ENCODE measurements at places on chromosomes 1 and 21. TPM values are rescaled to one million over a fixed set of nuclear protein-coding genes. Genes with fewer than 3 reads are reported as not detected.

DNA sequence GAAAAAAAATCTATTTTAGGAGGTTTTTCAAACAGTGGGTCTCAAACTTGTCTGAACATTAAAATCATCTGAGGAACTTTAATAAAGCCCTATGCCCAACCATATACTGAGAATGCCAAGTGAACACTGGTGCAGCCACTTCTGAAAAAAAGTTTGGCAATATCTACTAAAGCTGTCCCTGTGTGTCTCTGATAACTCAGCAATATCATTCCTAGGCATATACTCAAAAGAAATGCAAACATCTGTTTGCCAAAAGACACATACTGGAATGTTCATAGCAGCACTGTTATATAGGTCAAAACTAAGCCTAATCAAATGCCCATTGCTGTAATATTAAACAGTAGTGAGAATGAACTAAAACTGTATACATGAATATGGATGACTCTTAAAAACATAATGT, 74.2 kb upstream of the RGS4 start:
- no peak for DNase-seq

GRCh38 chr1:43639976-43640794, 9.8 kb upstream of the KDM4A start:
- DNase-seq: no peak

DNA sequence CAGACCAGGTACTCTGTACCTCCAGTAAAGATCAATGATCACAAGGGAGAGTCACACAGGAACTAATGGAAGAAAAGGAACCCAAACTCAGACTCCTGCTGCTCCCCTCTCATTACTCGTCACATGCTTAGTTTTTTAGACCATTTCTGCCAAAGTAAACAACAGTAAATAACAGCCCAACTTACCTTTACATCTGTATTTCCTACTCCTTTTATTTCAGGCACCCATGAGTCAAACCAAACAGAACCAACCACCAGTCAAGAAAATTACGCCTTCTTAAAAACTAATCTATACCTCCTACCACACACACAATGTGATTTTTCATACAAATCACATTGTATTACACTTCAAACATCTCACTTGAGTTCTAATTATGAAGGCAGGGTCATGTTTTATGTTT, 61.4 kb upstream of the HTR1D start:
- DNase-seq: no peak

DNA sequence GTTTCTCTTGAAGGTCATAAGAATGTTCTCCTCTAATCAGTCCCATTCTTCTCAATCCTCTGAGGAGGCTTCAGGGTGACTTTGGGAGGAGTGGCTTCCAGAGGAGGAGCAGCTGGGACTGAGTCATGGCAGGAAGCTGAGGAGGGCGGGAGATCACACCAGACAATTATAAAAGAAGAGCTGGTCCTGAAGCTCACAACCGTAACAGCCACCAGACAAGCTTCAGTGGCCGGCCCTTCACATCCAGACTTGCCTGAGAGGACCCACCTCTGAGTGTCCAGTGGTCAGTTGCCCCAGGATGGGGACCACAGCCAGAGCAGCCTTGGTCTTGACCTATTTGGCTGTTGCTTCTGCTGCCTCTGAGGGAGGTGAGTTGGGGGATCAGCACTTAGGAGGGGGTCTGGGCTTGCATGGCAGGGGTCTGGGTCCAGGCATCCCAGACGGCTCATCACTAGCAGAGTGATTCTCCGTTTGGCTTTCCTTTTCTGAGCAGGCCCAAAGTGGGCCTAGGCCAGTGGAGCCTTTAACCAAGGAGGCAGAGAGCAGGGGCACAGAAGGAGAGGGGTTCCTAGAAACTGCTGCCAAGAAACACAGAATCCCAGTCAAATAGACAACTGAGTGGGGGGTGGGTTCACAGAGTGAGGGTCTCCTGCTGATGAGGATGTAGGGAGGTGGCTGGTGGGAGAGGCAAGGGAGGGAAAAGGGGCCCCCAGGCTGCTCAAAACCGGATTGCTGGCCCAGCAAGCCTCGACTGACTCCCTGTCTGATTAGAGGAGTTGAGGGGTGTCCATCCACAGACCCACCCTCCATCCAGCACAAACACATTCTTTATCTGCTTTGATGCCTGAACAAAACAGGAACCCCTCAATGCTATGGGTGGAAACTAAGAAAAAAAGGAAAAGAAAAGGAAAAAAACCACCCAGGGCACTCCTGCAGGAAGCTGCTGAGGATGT, at the start of gene ECM1:
ECM1 (plus strand) TSS at position 198 of the 953 bp plus-strand sequence; CDS start at position 299, 101 bp downstream.
- DNase-seq: no peak

DNA sequence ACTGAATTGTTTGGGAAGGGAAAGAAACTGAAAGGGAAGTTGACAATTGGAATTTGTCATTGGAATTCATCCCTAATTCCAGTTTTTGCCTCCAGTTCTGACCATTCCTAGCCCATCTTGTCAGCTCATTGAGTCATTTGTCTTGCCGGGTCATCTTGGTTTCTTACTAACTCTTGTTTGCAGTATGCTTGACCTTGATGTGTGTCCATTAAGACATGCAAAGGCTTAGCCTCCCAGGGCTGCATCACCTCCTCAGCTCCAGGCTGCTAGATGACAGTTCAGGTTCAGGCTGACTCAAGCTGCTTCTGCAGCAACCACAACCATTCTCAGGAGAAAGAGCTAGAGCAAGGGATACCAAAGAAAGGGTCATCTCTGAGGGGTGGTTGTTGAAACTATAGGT, 151.3 kb upstream of the PTGFR start:
- no peak for DNase-seq

- no peak for DNase-seq
Measured at GRCh38 chr1:5508669-5509330, 483.4 kb downstream of the NPHP4 start.

DNA sequence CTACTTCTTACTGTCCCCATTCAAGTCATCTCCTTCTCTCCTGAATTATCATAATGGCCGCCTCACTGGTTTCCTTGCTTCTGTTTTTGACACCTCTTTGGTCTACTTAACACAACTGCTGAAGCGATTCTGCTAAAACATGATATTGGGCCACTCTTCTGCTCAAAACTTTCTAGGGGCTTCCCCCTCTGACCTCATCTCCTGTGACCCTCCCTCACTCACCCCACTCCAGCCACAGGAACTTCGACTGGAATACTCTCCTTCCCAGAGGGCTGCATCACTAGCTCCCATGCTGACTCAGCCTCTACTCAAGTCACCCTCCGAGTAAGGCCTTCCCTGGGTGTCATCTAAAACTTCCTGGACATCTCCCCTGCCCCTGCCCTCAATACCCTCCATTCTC, 35.7 kb downstream of the NRIP1 start:
- no peak for DNase-seq

DNA sequence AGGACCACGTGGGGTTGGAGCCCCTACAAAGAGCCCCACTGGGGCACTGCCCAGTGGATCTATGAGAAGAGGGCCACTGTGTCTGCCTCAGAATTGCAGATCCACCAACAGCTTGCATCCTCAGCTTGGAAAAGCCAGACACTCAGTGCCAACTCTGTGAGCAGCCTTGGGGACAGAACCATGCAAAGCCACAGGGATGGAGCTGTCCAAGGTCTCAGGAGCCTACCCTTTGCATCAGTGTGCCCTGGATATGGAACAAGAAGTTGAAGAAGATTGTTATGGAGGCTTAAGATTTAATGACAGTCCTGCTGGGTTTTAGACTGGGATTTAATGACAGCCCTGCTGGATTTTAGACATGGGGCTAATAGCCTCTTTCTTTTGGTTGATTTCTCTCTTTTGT, 1670.9 kb downstream of the PLA2G4A start:
- no peak for DNase-seq

GRCh38 chr1:212167098-212167497, 118.1 kb upstream of the PPP2R5A start:
- DNase-seq: no peak

DNA sequence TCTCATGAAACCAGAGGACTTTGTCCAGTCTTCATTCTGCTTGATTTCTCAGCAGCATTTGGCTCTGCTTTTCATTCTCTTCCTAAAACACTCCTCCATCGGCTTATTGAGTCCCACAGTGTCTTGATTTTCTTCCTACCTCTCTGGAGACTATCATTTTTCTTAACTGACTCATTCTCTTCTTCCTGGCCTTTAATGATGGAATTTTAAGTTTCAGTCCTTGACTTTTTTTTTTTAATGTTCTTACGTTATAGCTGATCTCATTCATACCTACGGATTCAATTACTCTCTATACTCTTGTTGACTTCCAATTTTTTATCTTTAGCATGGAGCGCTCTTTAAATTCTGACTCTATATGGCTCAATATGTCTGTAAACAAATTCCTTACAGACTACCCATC, 111.1 kb downstream of the NEK7 start:
- DNase-seq: no peak

- DNase-seq: no peak
Measured at GRCh38 chr21:45470773-45471524, 66.0 kb downstream of the COL18A1 start.

DNA sequence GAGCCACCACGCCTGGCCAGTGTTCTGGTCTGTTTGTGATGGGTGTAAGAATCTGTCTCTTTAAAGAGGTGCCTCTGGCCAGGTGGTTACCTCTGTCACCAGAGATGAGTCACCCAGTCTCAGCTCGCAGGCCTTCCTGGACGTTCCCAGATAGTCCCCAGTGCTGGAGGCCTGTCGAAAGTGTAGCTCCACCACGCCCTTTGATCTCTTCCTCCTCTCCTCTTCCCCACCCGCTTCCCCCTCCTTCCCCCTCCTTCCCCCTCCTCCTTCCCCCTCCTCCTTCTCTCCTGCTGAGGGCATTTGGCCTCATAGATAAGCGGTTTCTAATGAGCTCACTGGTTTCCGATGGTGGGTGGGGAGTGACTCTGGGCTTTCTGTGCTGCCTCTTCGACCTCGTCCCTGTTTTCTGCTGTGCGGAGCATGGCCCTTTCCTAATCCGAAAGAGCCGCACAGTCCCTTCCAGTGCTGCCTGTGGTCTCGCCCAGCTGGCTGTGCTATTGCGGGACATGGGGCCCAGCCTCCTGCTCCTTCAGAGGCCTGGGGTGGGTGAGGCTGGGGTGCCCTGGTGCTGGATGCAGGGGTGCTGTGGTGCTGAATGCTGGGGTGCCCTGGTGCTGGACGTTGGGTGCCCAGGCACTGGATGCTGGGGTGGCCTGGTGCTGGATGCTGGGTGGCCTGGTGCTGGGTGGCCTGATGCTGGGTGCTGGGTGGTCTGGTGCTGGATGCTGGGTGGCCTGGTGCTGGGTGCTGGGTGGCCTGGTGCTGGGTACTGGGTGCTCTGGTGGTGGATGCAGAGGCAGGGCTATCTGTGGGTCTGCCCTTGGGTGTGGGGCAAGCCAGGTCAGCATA, 19.2 kb downstream of the AGPAT3 start:
- DNase-seq: peak; percentile 32

- no peak for DNase-seq
Measured at GRCh38 chr1:248585266-248585665, 10.7 kb upstream of the OR2T34 start.

DNA sequence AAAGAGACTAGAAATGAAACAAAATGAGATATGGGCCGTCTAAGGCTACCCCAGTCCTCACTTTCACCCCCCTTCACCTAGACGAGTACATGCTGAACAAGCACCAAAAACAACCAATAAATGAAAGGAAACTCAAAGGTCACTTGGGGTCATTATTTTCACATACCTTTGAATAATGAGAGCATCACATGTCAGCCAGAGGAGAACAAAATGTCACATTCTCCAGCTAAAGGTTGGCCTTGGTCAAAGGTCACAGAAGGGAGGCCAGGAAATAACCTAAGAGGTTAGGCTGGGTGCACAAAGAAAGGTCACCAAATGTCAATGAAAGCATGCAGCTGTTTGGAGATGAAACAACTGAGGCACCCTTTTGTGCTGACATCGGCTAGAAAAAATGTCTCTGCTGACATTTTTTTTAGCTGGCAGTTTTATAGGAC, 288.7 kb upstream of the USP25 start:
- DNase-seq: no peak

- DNase-seq: no peak
Measured at GRCh38 chr1:78664763-78665162, 15.1 kb downstream of the IFI44 start.

DNA sequence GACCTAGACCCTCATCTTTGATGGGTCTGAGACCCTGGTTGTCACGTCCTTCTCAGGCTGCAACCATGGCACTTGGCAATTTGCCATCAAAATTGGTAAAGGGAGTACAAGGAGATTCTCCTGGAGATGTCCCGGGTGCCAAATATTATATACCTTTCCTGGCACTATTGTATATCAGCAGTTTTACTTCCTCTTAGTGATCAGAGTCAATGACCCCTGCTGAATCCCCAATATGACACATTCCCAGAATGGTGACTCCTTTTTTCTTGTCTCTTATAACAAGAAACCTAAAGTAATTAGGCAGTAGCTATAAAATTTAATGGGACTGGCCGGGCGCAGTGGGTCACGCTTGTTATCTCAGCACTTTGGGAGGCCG, 39.6 kb upstream of the CDC42BPA start:
- no peak for DNase-seq

DNA sequence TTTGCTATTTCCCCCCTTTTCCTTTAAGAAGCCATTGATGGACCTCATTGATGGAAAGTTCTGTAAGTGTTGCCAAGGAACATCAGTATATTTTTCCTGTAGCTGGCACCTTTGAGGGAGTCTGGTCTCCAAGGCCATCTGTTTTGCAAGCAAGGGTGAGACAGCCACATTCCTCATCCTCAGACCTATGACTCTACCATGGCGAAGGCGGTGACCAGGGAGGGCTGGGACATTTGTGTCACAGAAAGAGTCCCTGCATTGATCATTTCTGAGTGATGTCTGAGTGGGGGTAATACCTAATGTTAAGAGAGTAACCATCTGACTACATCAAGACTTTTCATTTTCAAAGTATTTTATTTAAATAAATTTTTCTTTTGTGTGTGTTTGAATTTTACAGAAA, 35.4 kb downstream of the KIAA0040 start:
- DNase-seq: no peak

AJAP1 gene
- total RNA-seq: not detected

LGR6 gene
- 5.9 TPM for total RNA-seq

GJA5 gene
- not detected for total RNA-seq

EFNA1 gene
- total RNA-seq: not detected

IL20 gene
- total RNA-seq: not detected

OR2L13 gene
- not detected for total RNA-seq

MAB21L3 gene
- total RNA-seq: not detected

FTCD gene
- not detected for total RNA-seq

AQP10 gene
- not detected for total RNA-seq

MEF2D gene
- total RNA-seq: 62.2 TPM

SYT11 gene
- total RNA-seq: 29.3 TPM

BARHL2 gene
- total RNA-seq: not detected

RCOR3 gene
- total RNA-seq: 42.1 TPM

TMPRSS3 gene
- 8.4 TPM for total RNA-seq

CD1B gene
- total RNA-seq: not detected
